ENCODE measurements at places on chromosomes 16 and 17.

DNA sequence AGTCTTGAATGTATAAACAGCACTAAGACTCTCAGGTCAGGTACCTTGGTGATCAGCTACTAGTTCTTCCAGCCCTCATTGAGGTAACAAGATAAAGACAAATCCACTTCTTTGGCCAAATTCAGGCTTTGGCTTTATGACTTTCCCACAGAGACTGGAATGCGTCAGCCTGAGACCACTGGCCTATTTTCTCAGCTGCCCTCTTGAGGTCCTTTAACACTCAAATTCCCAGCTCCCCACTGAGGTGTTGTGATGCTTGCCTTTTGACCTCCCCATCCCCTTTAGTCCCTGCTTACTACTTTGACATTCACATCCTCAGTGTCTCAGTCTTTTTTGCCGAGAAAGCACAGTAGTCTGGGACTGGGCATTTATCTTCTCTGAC, 10.6 kb downstream of the TNFAIP1 start:
- no peak for DNase-seq

DNA sequence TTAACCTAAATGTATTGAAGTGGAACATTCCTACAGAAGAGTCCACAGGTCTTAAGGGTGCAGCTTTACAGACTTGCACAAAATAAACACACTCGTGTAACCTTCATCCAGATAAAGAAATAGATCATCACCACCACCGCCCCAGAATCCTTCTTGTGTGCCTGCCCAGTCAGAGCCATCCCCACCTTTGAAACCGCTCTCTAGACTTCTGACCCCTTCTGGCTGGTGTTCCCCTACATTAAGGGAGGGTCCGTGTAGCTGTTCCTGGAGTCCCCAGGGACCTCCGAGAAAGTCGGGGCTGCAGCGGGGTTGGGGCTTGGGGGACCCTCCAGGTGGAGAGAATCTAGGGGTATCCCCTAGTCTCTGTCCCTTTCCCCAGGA, 9.4 kb downstream of the TBX4 start:
- DNase-seq, result no peak

GRCh38 chr16:56860226-56861020, 4.6 kb upstream of the SLC12A3 start:
- no peak for DNase-seq

- no peak for DNase-seq
Observed at GRCh38 chr16:88999457-89000206, 22.6 kb upstream of the CBFA2T3 start.

DNA sequence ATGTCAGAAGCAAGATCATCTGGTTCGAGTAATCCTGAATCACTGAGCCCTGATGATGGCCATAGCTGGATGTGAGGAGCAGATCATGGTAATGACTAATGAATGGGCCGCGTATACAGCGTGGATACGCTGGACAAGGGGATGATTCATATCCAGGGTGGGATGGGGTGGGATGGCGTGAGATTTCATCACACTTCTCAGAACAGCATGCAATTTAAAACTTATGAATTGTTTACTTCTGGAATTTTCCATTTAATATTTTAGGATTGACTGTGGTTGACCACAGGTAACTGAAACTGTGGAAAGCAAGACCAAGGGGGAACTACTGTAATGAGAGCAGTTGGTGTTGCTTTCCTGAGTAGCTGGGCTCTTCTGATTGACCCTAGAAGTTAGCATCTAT, 225.5 kb downstream of the STX8 start:
- no peak for DNase-seq

DNA sequence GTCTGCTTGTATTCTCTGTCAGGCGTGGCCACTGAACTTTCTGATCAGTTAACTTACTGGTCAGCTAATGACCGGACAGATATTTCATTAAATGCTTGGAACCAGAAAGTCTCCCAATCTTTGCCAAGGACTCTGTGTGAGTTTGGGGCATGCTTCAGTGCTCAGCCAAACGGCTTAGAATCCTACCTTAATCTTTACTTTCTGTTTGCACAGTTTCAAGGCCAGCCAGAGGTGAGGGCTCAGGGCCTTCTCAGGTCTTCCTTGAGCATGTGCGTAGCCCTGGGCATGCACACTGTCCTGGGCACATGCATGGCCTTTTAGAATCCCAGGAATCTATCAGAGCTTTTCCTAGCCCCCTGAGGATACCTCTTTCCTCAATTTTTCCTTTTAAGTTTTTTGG, 230.1 kb downstream of the RAB11FIP4 start:
- no peak for DNase-seq

DNA sequence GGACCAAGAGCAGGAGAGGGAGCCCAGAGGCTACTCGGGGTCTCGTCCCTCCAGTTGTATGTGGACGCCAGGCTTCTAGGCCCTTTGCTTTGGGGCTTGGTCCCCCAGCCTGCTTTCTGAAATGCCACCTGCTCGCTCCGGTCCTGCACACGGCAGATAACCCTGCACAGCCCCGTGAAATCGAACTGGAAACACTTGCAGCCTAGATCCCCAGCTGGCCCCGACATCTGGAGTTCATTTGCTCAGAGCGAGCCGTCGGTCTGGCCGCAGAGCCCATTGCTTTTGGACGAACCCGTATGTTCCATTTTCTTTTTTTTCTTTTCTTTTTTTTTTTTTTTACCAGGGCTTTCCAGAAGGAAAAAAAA, 22.9 kb downstream of the C1QTNF1 start:
- DNase-seq, result no peak

DNA sequence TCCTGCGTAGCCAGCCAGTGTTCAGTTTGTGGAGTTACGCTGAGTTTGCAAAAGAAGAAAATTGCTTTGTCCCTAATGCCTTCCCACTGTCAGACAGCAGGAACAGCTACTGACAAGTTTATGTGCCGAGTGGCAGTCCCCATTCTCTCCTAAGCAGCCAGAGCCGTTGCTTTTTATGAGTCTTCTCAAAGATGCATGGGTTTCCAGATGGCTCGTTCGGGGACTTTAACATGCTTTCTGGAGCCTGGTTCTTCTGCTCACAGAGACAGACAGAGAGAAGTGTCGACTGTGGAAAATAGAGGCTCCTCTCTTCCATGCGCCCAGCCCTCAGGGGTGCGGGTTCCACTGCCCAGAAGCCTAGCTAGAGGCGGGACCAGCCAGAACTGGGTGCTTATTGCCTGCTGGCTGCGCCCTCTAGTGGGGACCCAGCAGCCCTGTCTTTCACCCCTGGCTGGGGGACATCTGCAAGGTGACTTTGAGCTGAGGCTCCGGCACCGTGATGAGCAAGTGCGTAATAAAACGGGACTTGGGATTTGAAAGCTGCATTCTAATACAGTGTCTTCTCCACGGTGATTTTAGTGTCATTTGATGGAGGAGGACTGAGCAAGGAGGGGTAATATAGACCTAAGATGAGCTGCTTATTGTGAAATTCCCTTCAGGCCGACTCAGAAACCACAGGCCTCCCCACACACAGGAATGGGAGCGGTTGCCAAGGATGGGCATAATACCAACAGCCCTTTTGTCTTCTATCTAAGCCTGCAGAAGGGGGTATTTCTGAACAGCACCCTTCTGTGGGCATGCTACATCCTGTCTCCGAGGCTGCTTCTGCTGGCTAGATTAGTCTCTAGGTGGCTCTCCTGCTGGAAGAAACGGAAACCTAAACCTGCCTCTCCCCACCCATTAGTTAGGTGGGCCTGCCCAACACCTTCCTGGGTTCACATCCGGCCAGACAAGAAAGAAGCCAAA, 73.1 kb downstream of the CCDC182 start:
- peak; percentile 19 for DNase-seq

DNA sequence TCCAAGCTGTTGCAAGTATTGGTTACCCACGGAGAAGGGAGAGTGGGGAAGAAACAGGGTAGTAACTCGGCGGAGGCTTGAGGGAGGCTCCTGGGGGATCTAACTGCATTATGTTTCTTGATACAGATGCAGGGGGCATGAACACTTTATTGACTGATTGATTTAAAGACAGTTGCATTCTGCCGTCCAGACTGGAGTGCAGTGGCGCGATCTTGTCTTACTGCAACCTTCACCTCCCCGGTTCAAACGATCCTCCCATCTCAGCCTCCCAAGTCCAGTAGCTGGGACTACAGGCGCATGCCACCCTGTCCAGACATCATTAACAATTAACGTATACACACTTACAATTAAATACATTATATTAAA, 15.1 kb upstream of the ERN2 start:
- no peak for DNase-seq

- no peak for DNase-seq
Observed at GRCh38 chr16:80369138-80369958, 171.4 kb upstream of the DYNLRB2 start.

- no peak for DNase-seq
Observed at GRCh38 chr17:149897-150584, 12.7 kb downstream of the SCGB1C2 start.

- no peak for DNase-seq
Observed at GRCh38 chr17:7711051-7711755, 6.2 kb downstream of the EFNB3 start.
